PC-3 (cell line): ENCODE measurements at places on chromosomes 6 and 20. TPM values are rescaled to one million over a fixed set of nuclear protein-coding genes. Genes with fewer than 3 reads are reported as not detected.

The RAD21L1 gene
- total RNA-seq: 0.11 and 0.58 TPM in 2 replicates

The DLK2 gene
- total RNA-seq: 1.4 and 4.4 TPM in 2 replicates

The SPDEF gene
- 190 and 205 TPM in 2 replicates for total RNA-seq

The LY6G6F gene
- total RNA-seq: not detected in 2 replicates
